ENCODE measurements at places on chromosomes 5 and 9.

DNA sequence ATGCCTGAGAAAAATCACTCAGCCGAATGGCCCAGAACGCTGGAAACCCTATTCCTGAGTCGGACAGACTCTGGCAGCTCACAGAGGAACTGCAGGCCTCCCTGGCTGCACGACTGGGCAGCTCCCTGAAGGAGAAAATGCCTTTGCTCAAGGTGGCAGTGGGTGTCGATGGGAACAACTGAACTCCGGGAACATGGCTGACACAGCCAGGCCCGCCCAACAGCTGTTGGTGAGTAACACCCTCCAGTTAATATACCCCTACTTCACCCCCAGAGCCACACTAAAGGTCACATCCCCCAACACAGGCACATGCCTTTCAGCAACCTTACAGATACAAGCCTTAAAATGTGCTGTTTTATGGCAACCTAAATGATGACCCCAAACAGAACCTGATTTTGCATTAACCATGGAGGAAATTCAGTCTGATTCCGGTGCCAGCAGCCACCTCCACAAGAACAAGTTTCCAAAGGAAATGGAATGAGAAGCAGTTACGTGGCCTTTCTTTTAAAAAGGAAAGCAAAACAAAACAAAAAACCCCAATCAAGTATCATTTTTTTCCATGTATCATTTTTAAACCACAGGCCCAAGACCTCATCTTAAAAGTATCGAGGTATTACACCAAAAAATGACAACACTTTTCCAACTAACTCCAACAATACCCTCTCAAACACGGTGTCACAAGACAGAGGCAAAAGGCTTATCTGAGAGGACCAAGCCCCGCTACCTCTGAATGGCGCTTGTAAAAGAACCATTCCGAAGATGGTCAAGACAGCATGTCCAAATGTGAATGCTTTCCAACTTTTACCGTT, 3.1 kb downstream of the KLF9 start:
- peak; percentile 25 for DNase-seq

DNA sequence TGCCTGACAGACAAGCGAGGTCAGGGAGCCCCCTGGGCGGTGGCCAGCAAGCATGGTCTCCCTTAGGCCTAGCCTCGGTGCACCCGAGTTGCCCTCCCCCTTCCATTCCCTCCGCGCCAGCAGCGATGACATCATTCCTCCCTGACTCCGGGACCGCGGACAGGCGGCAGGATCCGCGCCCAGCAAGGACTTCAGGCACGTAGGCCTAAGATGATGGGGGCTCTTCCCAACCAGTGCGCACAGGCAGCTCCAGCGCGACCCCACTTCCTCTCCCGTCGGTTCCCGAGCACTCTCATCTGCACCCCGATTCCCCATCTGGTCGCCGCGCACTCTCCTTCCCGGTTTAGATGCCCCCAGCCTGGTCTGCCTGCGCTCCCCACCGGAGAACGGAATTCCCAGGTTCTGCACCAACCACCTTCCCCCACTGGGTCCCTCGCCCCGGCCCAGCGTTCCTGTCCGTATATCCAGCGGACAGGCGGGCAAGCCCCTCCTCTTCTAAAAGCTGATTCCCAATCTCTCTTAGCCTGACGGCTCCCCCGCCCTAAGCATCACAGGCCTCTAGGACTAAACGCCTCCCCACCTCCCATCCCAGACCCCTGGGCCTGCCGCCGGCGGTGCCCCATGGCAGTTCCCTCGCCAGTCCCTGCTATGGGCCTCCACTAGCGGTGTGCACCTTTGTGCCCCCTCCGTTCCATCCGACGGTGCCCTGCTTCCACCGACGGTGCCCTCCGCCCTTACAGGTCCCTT, 931 bp downstream of the FAM219A start:
- DNase-seq, result no peak

GRCh38 chr9:16591092-16591491, 279.4 kb downstream of the BNC2 start:
- no peak for DNase-seq

DNA sequence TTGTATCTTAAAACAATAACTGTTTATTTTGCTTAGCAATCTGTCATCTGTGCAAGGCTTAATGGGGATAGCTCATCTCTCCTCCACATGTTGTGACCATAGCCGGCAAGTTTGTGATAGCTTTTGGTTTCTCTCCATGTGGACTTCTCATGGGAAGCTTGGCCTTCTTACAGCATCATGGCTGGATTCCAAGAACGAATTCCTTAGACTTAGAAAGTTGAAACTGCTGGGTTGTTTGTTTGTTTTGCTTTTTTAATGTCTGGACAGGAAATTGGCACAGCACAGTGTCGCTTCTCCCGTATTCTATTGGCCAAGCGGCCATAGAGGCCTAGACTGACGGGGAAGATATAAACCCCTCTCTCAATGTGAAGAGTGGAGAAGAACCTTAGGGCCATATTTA, 61.0 kb upstream of the PRDM9 start:
- no peak for DNase-seq

GRCh38 chr9:137319739-137320551, 17.9 kb upstream of the NRARP start:
- no peak for DNase-seq

- DNase-seq, result no peak
Observed at GRCh38 chr5:107878661-107879060, 207.9 kb upstream of the EFNA5 start.

All from activated CD8-positive, alpha-beta memory T cell treated with anti-CD3 and anti-CD28 coated beads for 48 hours (primary cell).